ENCODE measurements at places on chromosomes 7 and 10.

- H3K4me3 ChIP-seq: no peak overlapping the region
- H3K4me1 ChIP-seq: no peaks in the 10 kb centered on the region
- no peak overlapping the region for H3K27ac ChIP-seq
- no peaks in the 10 kb centered on the region for H3K27me3 ChIP-seq
Observed at GRCh38 chr7:15571301-15571878, 9.6 kb upstream of the AGMO start.

DNA sequence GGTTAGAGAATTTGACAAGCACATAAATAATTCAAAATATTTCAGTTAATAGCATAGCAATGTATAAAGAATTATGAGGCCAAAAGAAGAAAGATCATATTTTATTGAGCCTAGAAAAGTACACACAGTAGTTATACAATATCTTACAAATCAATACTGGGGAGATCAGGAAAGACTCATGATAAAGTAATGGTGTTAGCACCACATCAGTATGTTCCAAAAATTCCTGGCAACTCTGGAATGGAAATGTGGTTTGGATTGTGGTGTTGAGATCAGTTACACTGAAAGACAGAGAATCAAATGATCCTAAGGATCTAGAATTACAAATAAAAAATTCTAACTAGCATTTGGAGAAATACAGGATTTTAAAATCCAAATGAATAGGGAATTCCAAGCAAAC, 420.5 kb upstream of the CNTNAP2 start:
- H3K4me1 ChIP-seq: no peaks in the 10 kb centered on the region
- no peak overlapping the region for H3K4me3 ChIP-seq
- H3K27ac ChIP-seq: no peak overlapping the region
- no peaks in the 10 kb centered on the region for H3K27me3 ChIP-seq
- no peaks in the 10 kb centered on the region for H3K36me3 ChIP-seq

DNA sequence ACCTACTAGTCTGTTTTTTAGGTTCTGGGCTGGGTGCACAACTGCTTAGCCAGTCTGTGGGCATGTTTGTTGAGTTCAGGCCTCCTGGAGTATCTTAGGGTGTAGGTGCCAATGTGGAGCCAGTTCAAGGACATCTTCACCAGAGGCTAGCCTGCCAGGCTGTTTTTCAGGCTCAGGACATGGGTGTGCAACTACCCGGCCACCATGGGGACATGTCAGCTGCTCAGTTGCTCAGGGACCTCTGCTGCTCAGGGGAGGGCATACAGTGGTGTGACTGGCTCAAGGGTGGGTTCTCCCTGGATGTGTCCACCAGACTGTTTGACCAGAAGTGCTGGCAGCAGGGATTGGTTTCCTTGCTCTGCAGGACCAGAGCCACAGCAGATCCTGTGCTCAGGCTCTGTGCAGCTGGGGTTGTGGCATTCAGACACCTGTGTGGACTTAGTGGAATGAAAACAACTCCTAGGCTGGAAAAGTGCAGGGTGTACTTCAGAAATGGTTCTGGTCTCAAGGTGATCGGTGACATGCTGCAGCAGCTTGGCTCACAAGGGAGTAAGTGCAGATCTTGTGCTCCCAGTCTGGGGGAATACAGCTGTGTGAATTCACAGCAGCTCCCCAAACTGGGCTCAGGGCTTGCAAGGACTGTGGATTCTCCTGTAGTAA, 44.8 kb downstream of the PALS2 start:
- H3K4me3 ChIP-seq: no peak overlapping the region
- H3K4me1 ChIP-seq: no peaks in the 10 kb centered on the region
- no peak overlapping the region for H3K27ac ChIP-seq
- no peaks in the 10 kb centered on the region for H3K36me3 ChIP-seq

GRCh38 chr10:88721392-88721791, 15.3 kb downstream of the LIPK start:
- no peaks in the 10 kb centered on the region for H3K27me3 ChIP-seq
- DNase-seq: no peak
- H3K4me1 ChIP-seq: no peaks in the 10 kb centered on the region
- H3K36me3 ChIP-seq: no peaks in the 10 kb centered on the region

DNA sequence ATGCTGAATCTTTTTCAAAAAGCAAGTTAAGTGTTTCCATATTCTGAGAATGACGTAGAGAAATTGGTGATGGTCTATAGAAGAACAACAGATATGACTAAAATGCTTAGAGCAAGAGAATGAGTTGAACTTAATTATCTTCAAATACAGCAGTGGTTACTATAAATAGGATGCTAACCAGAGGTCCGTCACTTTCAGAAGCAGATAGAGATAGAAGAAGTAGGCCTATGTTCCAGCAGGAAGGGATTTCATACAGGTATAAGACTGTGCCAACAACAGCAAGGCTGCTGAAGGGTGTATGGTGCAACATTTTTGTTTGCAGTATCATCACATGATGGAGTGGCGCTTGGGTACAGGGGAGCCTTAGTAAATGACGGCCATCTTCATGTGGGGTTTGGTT, 68.6 kb downstream of the HBP1 start:
- H3K4me3 ChIP-seq: no peak overlapping the region
- DNase-seq: no peak
- H3K4me1 ChIP-seq: no peaks in the 10 kb centered on the region

DNA sequence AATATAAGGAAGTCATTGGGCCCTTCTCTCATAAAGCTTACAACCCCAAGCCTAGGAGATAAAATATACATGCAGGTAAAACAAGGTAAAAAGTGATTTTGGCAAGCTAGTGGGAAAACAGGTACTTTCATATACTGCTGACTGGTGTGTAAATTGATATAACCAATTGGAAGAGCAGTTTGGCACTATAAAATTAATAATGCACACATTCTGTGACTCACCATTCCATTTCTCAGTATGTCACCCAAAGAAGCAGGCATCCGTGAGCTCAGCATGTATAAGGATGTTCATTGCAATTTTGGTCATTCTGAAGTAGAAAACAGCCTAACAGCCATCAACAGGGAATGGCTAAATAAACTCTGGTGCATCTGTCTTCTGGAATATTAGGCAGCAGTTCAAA, 2.9 kb downstream of the MACROH2A2 start:
- no peaks in the 10 kb centered on the region for H3K27me3 ChIP-seq
- H3K4me3 ChIP-seq: no peak overlapping the region
- H3K27ac ChIP-seq: no peak overlapping the region

- H3K4me3 ChIP-seq: no peak overlapping the region
- H3K4me1 ChIP-seq: no peaks in the 10 kb centered on the region
- H3K27ac ChIP-seq: no peak overlapping the region
- H3K27me3 ChIP-seq: no peaks in the 10 kb centered on the region
- H3K36me3 ChIP-seq: no peaks in the 10 kb centered on the region
- DNase-seq: no peak
Observed at GRCh38 chr7:77993838-77994237, 195.3 kb downstream of the PHTF2 start.

DNA sequence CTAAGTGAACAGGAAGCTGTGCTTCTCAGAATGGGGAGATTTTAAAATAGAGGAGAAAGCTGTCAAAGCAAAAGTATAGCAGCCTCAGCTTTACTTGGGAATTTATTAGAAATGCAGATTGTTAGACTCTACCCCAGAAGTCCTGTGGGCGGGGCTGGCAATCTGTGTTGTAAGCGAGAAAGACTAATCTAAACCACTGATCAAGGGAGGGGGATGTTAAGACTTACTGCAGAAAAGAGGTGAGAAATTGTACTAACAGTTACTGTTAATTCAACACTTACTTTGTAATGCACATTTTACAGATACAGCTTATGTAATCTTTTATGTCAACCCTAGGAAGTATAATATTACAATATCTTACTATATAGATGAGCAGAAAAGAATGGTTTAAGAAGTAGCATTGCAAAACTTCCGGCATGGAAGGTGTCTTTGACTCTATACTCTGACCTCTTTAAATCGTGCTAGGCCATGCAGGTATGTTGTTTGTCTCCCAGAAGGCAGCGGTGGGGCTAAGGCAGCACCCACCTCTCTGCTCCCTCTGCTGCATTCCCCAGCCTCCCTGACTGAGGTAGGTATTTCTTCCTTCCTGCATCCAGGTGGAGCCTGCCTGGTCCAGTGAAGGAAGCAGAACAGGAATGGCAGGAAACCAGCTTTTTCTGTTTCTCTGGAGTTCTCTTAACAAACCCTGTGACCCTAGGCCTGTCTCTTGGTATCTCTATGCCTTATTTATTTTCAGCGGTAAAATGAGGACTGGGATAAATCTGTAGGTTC, 462.2 kb downstream of the AUTS2 start:
- no peaks in the 10 kb centered on the region for H3K36me3 ChIP-seq
- H3K4me3 ChIP-seq: no peak overlapping the region
- DNase-seq: no peak
- H3K27me3 ChIP-seq: no peaks in the 10 kb centered on the region

DNA sequence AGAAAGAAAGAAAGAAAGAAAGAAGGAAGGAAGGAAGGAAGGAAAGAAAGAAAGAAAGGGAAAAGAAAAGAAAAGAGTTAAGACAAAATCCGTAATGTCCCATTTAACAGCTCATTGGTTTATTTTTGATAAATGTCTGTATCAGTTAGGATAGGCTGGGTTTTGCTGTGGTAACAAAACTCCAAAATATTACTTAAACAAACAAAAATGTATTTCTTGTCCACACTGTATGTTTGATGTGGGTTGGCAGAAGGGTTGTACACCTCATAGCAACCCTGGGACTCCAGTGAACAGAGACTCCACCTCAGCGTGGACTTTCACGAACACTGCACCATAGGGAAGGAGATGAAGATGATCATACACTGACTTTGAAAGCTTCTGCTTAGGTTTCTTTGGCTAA, 59.6 kb downstream of the PPP1R3C start:
- H3K27ac ChIP-seq: no peak overlapping the region
- no peaks in the 10 kb centered on the region for H3K36me3 ChIP-seq
- no peak overlapping the region for H3K4me3 ChIP-seq
- no peaks in the 10 kb centered on the region for H3K4me1 ChIP-seq

GRCh38 chr7:112411186-112411795, 39.0 kb upstream of the IFRD1 start:
- H3K27ac ChIP-seq: no peak overlapping the region
- no peaks in the 10 kb centered on the region for H3K4me1 ChIP-seq
- H3K27me3 ChIP-seq: no peaks in the 10 kb centered on the region

DNA sequence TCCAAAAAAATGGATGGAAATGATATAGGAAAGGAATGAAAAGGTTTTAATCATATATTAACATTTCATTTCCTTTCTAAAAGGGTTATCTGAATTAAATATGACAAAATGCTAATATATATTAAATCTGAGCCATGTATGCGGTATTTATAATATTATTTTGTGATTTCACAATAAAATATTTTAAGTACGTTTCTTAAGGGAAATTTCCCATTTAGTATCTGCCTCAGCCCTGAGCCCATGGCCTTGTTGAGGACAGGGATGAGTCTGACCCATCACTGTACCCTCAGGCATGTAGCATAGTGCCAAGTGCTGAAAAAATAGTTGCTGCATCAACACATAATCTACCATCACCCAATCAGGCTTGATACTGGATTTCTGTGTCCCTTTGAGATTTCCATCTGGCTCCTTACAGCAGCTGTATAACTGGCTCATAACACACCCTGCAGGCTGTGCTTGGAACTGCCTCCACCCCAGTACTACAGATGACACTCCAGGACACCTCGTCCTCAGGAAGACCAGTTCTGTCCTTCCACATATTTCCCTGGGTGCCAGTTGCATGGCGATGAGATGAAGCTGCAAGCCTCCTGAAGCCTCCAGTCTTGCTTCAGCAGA, 59.4 kb upstream of the ASAH2 start:
- H3K36me3 ChIP-seq: peaks cover 3% of the 10 kb centered on the region
- no peaks in the 10 kb centered on the region for H3K27me3 ChIP-seq
- H3K4me3 ChIP-seq: no peak overlapping the region

DNA sequence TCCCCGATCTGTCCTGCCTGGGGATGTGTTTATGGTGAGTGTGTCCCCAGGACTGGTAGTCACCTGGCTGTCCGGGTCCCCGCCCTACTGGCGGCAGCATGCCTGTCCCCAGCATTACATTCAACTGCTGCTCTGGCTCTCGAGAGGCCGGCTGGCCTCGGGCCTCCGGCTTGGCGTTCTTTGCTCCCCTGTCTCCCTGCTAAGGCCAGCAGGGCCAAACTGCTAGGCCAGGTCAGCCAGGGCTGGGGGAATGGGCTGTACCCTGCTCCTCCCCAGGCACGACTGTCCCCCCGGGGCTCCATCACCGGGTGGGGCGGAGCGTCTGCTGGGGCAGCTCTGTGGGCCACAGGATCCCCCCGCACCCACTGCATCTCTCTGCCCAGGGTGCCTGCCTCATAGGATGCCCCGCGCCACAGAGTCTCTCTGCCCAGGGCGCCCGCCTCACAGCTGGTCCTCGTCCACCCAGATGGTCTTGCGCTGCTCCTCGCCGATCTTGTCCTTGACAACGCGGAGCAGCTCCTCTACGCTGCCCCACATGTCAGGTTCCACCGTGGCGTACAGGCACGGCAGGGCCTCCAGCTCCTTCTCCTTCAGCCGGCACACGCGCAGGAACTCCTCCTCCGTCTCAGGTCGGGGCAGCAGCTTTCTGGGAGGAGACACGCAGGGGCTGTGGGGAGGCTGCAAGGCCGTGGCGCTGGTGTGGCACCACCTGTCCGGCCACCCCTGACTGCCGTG, 62.3 kb upstream of the GNA12 start:
- peaks cover 85% of the 10 kb centered on the region for H3K36me3 ChIP-seq
- no peaks in the 10 kb centered on the region for H3K27me3 ChIP-seq
- no peak for DNase-seq
- H3K4me3 ChIP-seq: no peak overlapping the region
- H3K4me1 ChIP-seq: peaks cover 18% of the 10 kb centered on the region

DNA sequence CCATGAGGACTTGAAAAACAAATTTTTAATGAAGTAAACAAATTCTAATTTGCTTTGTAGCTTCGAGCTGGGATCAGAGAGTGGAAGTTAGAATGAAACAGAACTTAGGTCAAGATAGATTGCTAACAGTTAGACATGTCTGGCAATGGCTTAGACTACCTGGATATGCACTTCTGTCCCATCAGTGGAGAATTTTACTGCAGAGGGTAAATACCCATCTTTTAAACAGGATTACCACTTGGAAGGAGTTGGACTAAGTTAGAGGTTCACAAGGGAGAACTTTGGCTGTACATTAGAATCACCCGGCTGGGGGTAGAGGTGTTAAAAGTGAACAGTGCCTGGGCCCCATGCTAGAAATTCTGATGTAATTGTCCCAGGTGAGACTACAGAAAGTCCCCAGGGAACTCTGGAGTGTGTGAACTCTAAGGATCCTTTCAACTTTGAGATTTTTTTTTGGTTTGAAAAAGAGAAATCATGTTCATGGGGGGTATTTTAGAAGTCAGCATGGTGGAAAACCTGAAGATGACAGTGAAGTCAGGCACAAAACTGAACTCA, 35.5 kb downstream of the ENTPD1 start:
- DNase-seq: no peak
- H3K4me1 ChIP-seq: no peaks in the 10 kb centered on the region
- no peak overlapping the region for H3K27ac ChIP-seq
- no peaks in the 10 kb centered on the region for H3K36me3 ChIP-seq
- no peak overlapping the region for H3K4me3 ChIP-seq

DNA sequence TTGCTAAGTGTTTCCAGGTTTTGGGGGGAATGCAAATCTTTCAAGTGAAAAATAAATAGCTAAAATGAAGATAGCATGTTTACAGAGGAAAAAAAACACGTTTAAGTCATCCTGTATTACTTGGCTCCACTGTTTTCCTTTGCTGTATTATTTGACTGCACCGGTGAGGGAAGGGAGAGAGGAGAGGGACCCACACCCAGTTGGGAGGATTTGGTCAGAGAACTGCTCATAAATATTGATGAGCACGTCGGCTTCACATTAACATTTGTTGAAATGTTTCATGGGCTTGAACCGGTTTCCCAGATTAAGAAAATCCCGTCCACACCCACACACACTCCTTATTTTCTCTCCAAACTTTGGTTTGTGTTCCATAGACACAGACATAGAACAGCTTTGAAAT, 493.8 kb upstream of the MGMT start:
- H3K4me1 ChIP-seq: no peaks in the 10 kb centered on the region
- H3K36me3 ChIP-seq: no peaks in the 10 kb centered on the region
- H3K27me3 ChIP-seq: no peaks in the 10 kb centered on the region
- H3K27ac ChIP-seq: no peak overlapping the region
- no peak overlapping the region for H3K4me3 ChIP-seq

Measured in naive thymus-derived CD4-positive, alpha-beta T cell (primary cell).